ENCODE measurements at places on chromosomes 6 and 20.
A peak's percentile ranks its signal among the peaks of the same experiment; 100 is the strongest.

GRCh38 chr6:166644681-166645080 is 17.6 kb upstream of the RPS6KA2 start:
- no peak for DNase-seq

- no peak for DNase-seq
These were observed 328.4 kb upstream of the SOX4 start for GRCh38 chr6:21265034-21265729.

DNA sequence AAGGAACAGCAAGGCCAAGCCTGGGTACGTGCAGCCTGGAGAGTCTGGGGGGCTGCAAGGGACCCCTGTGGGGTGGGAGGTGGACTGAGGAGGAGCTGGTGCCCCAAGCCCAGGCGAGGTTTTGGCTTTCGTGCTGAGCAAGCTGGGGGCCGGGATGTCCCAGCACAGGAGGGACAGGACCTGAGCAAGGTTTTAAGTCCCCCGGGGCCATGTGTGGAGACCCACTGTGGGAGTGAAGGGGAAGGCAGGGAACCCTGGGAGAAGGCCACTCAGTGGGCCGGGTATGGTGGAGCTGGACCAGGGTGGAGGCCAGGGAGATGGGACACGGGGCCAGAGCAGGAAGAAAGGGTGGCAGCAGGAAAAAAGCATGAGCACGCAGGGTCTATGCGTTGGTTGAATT is 419.2 kb upstream of the SULF2 start:
- DNase-seq: no peak

DNA sequence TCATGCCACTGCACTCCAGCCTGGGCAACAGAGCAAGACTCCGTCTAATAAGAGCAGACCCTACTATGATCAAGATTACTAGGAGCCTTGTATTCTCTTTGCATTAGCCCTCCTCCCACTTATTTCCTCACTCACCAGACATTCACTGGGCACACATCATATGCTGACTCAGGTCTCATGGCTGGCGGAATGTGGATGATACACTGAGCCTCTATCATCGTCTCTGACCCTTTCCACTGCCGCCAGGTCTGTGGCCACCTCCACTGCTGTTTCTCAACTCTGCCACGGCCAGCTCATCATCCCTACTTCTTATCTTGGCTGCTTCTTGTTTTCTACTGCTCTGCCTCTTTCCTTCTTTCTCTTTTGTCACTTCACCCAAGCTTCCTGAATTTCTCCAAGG is 161.0 kb downstream of the BACH2 start:
- DNase-seq: no peak

DNA sequence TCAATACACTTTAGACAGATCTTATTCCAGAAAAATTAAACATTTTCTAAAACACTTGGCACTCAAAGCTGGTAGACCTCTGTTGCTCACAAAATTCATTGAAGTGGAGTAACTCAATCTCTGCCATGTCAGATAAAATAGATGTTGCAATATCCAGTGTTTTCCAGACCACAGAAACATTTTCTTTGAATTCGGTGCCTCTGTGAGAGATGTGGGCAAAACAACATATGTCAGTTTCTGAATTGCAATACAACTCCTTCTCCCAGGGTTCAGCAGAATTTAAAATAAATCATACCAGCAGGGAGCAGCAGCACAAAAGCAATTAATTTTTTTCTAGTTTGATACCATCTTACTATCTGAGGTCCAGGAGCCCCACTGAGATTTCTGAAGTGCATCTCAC is 11.3 kb upstream of the PKHD1 start:
- DNase-seq: no peak

DNA sequence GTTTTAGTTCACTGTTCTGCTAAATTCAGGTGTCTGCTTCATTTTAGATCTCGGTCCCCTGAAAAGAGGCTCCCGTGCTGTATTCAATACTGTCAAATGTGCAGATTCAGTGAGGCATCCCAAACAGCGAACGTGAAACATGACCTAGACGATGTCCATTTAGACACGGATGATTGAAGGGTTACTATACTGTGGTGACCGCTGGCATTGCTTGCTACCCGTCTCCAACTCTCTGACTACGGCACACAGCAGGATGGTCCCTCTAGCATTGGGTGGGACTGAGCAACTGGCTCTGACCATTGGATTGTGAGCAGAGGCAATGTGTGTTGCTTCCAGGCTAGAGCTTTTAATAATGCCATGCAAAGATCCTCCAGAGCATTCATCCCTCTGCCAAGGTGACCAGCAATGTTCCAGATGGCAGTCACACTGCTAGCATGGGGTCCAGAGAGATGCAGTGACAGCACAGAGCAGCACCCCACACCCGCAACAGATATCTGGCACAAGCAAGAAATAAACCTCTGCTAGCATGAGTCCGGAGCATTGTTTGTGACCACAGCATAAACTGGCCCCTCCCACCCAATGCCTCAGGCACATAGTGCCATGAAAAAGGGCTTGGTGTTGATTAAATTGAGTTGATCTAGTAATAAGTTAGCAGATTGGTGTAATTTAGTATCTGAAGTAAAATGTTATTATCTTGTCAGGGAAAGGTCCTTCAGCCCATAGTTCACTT is 9.0 kb downstream of the METTL24 start:
- no peak for DNase-seq

GRCh38 chr6:62039605-62040004 is 246.4 kb downstream of the KHDRBS2 start:
- DNase-seq: no peak

- no peak for DNase-seq
These were observed 96.8 kb downstream of the ARMC2 start for GRCh38 chr6:108944707-108945680.

DNA sequence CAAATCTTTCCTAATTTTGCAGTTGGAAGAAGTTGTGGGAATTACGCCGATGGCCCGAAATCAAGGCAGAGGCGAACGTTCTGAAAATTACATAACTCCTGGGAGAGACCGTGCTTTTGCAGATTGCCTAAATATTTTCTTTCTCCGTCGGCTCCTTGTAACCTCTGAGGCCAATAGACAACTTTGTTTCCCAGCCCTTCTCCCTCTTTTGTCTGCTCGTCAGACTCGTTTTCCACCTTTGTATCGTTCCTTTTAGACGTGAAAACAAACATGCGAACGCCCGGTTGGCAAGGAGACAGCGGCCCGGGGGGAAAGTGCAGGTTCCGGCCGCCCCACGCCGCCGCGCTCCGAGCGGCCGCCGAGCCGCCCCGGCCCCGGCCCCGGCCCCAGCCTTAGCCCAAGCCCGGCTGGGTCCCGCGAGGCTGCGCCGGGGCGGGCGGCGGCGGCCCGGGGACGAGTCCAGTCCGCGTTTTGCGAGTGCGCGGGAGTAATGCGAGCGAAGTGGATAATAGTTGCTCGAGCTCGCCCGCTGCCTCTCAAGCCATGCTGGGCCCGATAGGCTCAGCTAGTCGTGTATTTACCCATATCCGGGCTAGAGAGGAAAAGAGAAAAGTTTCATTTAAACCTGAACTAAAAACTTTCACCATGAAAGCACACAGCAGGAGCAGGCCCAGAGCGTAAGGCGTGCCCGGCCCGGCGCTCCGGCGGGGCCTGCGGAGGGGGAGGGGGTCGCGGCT is at the start of gene ARID1B:
Gene ARID1B, plus strand, starts transcription at position 539 of the 737 bp plus-strand sequence. CDS start 303 bp downstream, outside the sequence.
- peak; percentile 51 for DNase-seq

DNA sequence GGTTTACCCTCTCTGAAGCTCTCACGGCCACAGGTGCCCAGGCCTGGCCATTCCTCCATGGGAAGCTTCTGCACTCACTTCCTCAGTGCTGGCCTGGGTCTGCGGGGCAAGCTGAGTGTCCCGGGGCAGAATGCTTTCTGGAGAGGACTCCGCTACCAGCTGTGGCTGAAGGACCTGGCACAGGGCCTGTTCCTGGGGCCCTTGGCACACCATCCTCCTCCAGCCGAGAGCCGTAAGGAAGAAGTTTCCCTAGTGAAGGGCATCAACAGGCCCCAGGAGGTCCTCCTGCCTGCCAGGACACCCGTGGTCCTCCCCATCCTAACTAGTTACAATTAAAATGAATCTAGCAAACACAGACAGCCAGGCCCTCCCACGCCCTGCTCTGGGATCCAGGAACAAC is 14.0 kb upstream of the KCNK15 start:
- no peak for DNase-seq

DNA sequence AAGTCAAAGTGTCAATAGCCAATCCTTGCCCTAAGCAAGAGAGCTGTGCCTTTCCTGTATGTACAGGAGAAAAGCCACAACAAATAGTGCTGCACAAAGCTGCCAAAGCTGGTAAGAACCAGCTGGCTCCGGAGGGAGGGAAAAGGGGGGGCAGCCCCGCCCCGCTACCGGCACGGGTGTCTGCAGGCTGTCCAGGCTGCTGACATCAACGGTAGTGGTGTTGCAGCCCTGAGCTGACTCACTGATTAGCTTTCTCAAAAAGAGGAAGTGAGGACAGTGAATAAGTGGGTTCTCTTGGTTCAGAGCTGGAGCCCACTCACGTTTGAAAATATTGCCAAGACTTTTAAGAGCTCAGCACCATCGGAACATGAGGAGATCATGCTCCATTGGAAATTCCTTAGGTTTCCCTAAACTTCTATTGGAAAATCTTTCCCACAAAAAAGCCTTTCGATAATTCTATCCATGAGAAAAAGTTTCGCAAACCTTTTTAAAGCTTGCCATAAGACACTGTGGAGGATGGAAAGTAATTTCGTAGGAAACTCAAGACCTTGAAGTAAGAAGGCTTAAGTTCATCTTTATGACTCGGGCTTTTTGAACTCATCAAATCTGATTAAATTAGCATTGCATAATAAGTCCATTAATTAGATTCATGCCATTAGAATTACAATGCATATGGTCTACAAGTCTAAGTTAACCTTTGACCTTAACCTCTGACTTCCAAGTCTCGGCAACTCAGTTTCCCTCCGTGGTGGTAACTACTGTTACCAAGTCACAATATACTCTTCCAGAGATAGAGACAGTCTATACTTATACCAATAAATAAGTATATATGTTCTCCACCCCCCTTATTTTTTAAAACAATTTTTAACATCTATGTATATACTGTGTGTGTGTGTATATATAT is 67.0 kb downstream of the TNFRSF21 start:
- no peak for DNase-seq

DNA sequence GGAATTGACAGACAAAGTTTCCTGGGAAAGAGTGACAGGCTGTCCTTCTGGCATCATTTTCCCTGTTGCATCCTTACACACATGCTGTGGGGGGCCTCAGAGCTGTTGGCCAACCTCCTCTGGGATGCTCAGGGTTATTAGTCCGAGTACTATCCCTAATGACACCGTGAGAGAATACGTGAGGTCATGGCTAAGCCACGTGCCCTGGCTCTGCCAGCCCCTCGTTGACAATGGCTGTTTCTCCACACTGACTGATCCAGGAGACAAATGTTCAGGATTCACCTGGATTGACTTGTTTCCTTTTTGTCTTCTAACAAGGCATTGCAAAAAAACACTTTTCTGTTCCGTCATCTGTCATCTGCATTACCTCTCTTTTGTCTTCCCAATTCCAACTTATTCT is 604.6 kb downstream of the TFAP2A start:
- DNase-seq: no peak

DNA sequence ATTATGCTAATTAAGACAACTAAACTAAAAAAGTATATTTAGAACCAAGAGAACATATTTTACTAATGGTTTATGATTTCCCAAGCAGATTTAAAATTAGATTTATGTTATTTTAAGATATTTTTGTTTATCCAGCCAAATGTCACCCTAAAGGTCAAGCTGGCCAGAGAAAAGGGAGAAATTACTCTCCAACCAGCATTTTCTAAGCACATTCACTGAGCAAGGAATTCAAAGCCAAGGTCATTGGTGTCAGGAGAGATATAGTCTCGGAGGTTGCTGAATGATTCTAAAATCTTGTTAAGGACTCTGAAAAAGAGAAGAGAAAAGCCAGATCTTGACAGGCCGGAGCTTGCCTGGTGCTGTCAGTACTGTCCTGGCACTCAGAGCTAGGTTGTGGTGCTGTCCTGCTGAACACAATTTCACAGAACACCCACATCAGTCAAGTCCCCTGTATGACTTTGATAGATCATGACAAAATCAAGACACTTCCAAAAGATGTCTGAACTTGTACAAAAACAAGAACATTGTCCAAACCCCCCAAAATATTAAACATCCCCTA is 222.3 kb upstream of the SMLR1 start:
- no peak for DNase-seq

- DNase-seq: no peak
These were observed 74.4 kb downstream of the NOL4L start for GRCh38 chr20:32510601-32511357.

GRCh38 chr20:37280403-37280802 is 9.1 kb upstream of the MANBAL start:
- no peak for DNase-seq
